Hippocampal formation (tissue), 2 donors: ENCODE measurements at places on chromosomes 1 and 21.
A peak's percentile ranks its signal among the peaks of the same experiment; 100 is the strongest.

DNA sequence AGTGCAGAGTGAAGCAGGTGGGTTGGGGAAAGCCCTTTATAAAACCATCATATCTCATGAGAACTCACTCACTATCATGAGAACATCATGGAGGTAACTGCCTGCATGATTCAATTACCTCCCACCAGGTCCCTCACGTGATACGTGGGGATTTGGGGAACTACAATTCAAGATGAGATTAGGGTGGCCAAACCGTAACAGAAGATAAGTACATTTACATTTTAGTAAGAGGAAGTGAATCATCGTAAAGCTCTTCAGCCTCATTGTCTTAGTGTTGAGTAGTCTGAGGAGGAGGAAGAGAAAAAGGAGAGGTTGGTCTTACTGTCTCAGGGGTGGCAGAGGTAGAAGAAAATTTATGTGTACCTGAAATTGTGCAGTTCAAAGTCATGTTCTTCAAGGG, 1053.4 kb upstream of the ADGRL4 start:
- no peak for DNase-seq

- DNase-seq, result no peak
Observed at GRCh38 chr1:28278763-28279162, 19.4 kb downstream of the SESN2 start.

DNA sequence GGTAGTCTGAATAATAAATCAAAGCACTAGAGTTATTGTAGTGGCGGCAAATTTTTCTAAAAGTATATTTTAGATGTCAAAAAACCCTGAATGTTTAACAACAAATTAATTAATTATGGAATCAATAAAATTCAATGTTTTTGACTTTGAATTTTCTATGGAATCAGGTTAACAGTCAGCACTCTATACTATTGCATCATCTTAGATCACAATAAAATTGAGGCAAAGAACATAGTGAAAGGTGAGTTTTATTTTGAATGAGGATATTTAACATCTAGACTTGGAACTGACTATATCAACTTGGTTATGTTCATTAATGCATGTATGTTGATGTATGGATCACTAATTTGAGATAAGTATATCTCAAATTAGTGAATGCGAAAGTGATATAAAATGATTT, 148.5 kb downstream of the TNFSF18 start:
- DNase-seq, result no peak

DNA sequence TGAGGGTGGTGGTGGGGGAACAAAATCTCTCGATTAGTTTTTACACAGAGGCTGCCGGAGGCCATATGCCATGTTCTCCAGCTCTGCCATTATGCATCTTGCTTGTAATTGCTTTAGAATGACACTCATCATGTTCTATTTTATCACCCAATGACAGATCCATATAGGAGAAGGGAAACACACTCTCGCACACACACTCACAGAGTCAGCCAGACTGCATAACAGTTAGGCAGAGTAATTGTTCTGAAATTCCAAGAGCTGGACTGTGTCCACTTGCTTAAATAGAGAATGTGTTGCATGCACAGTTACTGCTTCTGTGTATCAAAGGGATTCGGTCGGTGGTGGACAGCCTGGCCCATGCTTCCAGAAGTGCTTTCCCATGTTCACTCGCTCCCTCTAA, 30.6 kb downstream of the KCND3 start:
- DNase-seq, result no peak

DNA sequence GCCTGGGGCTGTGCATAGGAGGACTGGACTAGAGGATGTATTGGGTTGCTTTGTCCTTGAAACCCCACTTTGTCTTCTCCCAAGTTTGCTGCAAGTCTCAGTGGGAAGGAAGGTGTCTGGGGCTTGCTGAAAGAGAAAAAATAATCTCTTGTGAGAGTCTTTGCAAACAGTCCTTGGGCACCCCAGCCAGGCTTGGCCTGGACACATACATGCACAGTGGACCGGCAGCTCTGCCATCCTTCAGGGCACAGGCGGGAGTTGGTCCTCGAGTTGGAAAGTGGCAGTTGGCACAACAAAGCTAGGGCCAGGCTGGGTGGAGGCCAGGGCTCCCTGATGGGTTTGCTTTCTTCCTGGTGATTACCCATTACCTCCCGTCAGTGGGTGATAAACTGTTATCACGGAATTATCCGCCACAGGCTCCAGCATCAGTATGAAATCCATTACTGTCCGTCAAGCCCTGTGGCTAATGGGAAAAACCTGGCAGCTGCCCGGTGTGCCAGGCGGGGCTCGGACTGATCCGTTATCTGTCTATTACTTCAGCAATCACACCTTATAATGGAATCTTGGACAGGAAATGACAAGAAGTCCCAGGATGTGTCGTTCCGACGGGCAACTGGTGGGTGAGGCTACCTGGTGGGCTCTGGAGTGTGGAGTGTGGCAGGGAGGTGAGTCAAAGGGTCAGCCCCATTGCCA, 265.7 kb downstream of the GRIK3 start:
- no peak for DNase-seq

- no peak for DNase-seq
Observed at GRCh38 chr1:147794570-147794969, 34.2 kb upstream of the GJA5 start.

DNA sequence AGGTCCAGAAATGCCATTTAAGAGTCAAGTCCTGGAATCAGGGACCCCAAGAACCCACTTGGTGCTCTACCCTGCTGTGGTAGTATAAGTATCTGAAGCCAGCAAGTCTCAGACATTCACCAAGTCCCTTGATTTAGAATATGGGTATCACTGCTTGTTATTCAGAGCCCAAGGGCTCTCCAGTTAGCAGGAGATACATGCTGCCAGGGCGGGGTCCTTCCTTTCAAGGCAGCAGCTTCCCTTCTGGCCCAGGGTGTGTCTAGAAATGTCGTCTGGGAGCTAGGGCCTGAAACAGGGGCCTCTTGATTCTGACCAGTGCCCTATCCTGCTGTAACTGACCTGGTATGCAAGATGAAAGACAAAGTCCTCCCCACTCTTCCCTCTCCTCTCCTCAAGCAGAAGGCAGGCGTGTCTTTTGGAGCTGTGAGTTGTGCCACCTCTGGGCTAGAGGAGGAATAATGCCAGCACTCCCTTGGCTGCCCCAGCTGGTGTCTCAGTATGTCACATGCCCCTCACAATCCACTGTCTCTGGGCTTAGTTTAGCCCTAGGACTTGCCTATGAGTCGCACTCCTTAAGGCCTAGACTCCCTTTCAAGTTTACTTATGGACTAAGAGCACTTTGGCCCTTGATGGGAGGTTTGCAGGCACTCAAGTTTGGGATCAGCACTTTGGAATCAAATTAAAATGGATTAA, 200.2 kb downstream of the MRPL39 start:
- no peak for DNase-seq

DNA sequence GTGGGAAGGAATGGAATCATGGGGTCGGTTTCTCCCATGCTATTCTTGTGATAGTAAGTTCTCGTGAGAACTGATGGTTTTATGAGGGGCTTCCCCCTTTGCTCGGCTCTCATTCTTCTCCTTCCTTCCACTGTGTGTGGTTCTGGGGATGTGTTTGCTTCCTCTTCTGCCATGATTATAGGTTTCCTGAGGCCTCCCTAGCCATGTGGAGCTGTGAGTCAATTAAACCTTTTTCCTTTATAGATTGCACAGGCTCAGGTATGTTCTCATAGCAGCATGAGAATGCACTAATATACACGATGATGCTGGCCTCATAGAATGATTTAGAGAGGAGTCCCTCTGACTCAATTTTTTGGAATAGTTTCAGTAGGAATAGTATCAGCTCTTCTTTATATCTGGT, 195.4 kb upstream of the IVNS1ABP start:
- DNase-seq, result no peak

DNA sequence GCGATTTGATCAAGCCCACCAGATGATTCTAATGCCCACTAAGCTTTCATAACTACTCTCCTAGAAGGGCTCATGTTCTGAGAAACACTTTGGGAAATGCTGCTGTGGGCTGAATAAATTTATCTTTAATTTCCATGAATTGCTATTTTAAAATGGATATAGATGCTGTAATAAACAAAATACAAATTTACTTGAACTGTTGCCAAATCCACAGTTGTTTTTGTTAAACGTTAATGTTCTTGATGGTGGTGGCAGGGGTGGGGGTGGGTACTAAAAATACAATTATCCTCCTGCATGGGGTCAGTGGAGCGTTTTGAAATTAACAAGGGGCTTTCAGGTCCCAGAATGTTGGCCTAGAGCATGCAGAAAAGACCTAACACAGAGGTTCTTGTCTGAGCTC, 244.7 kb upstream of the POU3F1 start:
- DNase-seq, result no peak

DNA sequence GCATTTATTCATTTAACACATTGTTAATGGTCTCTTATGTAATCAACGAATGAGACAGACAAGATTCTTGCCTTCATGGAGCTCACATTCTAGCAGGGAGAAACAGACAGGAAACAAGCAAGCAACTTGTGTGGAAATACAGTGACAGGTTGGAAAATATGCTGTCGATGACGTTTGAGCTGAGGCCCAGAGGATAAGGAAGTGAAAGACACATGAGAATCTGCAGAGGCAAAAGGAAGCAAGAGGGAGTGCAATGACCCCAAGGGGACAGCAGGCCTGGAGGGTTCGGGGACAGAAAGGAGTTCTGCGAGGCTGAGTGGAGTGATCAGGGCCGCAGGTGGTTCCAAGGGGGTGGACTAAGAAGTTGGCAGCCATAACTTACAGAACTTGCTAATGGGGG, 60.6 kb upstream of the AKT3 start:
- DNase-seq, result no peak

DNA sequence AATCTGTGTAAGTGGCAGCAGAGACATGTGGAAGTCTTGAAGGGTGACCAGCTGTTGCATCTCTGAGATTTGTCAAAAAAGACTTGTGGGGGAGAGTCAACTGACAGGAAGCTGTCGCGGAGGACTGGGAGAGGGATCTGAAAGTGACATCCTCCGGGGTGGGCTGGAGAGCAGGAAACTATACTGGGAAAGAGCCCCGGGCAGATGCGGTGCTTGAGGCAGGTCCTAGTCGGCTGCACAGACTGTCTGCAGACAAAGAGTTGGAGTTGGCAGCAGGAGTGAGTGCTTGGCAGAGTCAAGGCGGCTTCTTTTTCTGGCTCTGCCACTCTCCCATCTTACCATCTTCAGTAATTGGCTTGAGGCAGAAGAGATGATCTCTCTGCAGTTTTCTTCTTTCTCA, 294.0 kb upstream of the C1orf87 start:
- DNase-seq, result peak; percentile 8

- DNase-seq, result no peak
Observed at GRCh38 chr1:184827600-184828368, 73.1 kb upstream of the EDEM3 start.

GRCh38 chr1:195733826-195734225, 874.4 kb downstream of the KCNT2 start:
- no peak for DNase-seq

GRCh38 chr1:218369688-218370511, 24.8 kb downstream of the TGFB2 start:
- no peak for DNase-seq

GRCh38 chr1:112850034-112850757, 105.8 kb downstream of the SLC16A1 start:
- DNase-seq, result no peak

GRCh38 chr1:213724640-213725536, 262.9 kb upstream of the PROX1 start:
- DNase-seq, result no peak

DNA sequence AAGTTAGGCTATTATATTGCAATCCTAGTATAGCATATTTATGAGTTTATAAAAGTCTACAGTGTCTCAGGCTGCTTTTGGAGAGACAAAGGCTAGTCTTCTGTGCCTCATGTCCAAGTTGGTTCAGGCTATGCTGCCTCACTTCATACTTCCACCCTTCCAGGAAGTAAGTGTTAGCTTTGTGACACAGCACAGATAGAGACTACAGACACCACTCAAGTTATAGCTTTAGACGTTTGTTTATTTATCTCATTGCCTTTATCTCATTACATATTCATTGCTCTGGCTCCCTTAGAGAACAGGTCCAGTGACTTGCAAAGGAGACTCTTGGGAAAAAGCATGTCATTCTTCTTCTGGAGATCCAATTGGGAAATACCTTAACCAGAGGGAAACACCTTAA, 22.6 kb upstream of the GBP4 start:
- DNase-seq, result no peak

DNA sequence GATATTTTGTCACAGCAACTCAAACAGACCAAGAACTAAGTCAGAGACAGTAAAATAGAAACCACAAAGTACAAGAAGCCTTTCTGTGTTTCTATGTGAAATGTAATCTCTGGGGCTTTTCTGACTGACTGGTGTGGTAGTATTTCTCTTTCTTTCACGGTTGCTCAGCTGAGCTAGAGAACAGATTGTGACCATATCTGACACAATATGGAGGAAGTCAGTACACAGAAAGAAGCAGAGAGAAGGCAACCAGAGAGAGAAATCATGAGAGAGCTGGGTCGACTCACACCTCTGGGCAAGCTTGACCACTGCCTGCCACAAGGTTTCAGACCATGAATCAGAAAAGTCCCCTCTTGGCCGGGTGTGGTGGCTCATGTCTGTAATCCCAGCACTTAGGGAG, 208.9 kb upstream of the GREM2 start:
- DNase-seq, result no peak

DNA sequence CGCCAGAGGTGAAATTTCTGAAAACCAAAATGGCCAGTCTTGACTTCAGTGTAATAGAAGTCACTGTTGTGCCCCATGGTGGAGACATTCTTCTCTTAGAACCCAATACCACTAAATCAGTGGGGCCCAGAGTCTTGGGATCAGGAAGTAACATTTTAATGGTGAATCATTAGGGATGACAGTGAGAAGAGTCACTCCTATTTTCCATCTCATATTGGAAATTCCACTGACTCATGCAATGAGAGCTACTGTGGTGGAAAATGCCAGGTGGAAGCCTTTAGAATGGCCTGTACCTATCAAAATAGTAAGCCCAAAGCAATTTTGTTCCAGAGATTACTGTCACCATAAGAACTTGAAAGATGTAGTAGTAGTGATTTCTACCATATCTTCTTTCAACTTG, 20.6 kb upstream of the PPM1J start:
- no peak for DNase-seq

DNA sequence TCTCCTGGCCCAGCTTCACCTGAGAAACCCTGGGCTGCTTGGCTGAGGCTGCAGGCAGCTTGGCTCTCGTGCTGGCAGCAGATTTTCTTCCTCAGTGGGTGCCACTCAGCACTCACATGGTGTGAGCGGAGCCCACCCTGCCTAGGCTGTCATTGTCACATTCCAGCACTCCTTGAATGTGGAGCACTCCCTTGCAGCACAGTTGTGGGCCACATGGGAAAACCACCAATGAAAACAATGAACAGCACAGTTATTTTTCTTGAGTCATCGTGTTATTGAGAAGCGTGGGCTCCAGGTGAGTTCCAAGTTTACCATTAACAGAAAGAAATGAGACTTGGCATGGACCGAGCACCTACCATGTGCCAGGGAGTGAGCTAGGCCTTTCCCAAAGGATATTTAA, 27.2 kb upstream of the TRIM67 start:
- DNase-seq, result no peak

- DNase-seq, result no peak
Observed at GRCh38 chr1:230913496-230913895, 45.2 kb upstream of the C1orf198 start.
